ENCODE measurements at places on chromosomes 5 and 9. TPM values are rescaled to one million over a fixed set of nuclear protein-coding genes. Genes with fewer than 3 reads are reported as not detected.

GRCh38 chr9:134787601-134788531, 92.7 kb upstream of the FCN2 start:
- no peak for DNase-seq

GRCh38 chr5:68024426-68024825, 191.1 kb upstream of the PIK3R1 start:
- no peak for DNase-seq

DNA sequence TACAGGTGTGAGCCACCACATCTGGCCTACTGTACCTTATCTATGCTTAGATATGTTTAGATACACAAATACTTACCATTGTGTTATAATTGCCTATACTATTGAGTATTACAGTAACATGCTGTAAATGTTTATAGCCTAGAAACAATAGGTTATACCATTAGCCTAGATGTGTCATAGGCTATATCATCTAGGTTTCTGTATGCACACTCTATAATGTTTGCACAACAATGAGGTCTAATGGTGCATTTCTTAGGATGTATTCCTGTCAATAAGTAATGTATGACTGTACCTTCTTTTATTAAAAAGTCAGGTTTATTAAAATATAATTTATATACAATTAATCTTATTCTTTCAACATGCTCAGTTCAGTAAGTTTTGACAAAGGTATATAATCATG, 683.1 kb downstream of the LRRC70 start:
- DNase-seq = no peak

DNA sequence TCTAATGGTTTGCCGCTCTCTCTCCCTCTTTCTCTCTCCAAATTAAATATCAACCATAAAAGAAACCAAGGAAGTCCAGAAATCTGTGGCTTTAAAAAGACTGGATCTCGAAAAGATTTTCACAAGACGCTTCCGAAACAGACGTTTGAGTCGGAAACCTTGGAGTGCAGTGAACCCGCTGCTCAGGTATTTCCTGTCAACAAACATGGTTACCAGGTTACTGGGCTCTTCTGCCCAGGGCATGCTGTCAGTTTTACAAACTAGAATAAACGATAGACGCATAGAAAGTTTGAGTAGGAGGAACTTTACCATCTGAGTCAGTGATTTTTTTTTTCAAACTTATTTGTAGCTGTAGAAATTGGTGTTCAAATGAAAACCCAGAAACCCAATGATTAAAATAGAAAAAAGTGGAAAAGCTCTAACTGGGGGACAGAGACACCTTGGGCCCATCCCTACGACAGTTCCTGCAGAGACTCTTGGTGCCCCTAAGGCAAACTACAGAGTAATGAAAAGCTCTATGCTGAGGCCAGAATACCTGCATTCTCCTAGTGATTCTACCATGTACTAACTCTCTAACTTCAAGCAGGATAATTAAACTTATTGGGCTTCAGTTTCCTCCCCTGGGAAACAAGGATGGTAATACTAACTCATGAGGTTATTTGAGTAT, 90.0 kb downstream of the DOCK8 start:
- no peak for DNase-seq

FOXD4L5 gene
- total RNA-seq = 0.11 TPM

DNA sequence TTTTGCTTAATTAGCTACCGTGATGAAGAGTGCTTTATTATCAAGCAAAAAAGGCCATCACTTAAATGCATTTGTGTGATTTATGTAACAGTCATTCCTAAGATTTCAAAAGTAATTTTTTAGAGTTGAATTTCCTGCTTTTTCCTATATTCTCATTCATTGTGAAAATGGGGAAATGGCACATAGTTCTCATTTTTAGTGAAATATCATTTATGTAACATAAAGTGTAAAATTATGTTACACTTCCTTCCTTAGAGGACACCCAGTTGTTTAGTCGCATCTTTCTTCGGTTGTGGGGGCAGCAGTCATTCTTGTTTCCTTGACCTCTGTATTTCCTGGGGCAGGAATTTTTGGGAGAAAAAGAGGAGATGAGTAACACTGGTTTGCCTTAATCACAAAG, 142.8 kb downstream of the MAST4 start:
- no peak for DNase-seq

- no peak for DNase-seq
Observed at GRCh38 chr9:107624234-107624948, 134.8 kb upstream of the KLF4 start.
